ENCODE measurements at places on chromosomes 7 and 10.

DNA sequence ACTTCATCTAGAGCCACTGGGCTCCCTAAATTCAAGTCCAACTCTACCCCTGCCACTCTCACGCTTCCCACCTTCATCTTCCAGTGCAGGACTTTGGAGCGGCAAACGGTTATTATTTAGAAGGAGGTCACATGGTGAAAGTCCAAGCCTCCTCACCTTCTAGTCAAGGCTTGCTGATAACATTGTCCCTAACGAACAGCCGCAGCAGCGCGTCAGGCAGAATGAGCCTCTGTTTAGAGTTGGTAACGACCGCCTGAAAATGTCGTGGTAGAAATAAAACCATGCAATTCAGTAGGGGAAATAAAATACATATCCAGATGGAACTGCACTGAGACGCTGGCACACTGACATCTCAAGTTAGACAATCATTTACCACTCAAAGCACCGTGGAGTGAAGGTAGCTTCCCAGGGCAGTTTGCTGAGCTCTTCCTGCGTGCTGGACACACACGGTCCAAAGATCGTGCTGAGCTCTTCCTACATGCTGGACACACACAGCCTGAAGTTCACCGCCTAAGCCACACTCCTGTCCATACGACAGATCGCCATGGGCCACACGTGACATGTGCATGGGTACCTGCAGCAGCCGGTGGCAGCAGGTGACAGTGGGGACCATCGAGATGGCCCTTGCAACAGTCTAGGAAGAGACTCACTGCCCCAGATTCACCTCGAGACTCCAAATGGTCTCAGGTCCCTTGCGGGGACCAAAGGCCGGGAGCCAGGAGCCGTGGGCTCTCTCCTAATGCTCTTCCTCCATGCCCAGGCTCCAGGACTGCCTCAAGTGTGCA lies 323.5 kb downstream of the PTPRN2 start:
- DNase-seq, result no peak

DNA sequence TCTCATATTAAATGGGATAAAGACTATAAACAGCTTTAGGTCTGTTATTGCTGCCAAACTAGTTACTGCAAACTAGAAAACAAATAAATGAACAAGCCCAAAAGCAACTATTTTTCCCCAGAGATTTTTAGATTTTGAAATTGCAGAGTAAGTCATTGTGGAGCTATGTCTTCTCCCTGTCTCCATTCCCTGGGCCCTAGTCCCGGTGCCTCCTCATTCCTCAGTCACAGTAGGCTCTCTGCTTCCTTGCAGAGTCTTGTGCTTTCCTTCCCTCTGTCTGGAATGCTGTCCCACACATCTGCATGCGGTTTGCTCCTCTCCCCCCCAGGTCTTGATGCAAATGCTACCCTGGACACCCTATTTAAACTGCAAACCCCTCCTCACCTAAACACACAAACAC lies 4.0 kb downstream of the PNLIPRP3 start:
- no peak for DNase-seq

DNA sequence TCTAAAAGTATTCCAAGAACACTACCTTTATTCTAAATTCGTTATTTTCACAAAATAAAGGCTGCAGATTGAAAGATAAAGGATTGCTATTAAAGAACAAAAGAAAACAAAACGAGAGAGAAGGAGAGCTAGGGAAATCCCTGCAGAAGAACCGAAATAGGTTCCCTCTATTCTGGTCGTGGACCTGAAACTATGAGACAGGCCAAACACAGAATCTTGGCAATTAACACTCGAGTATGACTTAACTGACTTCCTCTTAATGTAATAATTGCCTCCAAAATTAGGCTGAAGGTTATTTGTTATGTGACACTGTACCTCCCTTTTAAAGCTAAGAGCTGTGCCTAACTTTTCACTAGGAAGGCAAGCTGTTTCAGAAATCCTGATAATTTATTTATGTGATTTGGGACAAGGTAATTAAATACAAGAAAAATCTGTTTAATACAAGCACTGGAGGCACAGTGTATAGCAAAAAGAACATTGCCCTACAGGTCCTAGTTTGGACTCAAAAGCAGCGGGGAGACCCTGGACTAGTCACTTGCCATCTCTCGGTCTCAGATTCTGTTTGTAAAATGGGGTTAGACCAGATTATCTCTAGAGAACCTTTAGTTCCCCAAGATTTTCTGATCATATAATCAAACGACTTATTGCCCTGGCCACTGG lies 11.6 kb downstream of the NAMPT start:
- DNase-seq, result no peak

GRCh38 chr10:62451611-62451975 lies 77.4 kb downstream of the ZNF365 start:
- no peak for DNase-seq

DNA sequence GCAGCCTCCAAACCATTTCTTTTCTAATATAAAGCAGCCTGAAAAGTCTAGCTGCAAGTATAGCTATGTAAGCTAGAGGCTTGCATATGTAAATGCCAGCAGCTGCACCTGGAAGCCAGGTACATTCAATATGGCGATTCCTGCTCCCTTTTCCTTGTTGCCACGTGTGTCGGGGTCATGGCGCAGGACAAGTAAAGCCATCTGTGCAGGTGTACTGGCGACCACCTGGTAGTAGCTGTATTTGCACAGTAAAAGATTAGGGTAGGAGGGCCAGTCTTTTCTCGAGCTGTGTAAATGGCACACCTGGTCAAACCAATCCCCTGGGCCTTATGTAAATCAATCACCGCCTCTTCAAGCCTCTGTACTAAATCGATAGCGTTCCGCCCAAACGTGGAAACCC lies 484.5 kb downstream of the MAGI2 start:
- no peak for DNase-seq

DNA sequence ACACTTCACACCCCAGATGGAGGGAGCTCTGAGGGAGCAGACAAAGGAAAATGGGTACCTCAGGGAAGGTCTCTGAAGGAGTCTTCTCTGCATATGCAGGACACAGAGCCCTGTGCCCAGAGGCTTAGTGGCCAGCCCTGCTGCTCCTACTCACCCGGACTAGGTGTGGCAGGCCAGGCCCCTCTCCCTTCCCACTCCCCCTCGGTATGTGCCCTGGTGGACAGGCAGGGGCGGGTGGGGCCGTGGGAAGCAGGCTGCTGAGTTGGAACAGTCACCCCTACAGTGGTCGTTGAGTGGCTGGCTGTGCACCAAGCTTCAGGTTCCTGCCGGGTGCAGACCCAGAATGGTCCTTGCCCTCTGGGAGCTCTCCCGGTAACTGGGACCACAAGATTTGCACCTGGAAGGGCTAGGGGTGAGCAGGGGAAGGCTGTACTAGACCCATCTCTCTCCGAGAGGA lies 68.6 kb downstream of the ZMIZ1 start:
- no peak for DNase-seq

GRCh38 chr10:60733826-60734225 lies 44.5 kb upstream of the CDK1 start:
- no peak for DNase-seq
